ENCODE measurements at places on chromosomes 2 and 18. TPM values are rescaled to one million over a fixed set of nuclear protein-coding genes. Genes with fewer than 3 reads are reported as not detected.
A peak's percentile ranks its signal among the peaks of the same experiment; 100 is the strongest.

DNA sequence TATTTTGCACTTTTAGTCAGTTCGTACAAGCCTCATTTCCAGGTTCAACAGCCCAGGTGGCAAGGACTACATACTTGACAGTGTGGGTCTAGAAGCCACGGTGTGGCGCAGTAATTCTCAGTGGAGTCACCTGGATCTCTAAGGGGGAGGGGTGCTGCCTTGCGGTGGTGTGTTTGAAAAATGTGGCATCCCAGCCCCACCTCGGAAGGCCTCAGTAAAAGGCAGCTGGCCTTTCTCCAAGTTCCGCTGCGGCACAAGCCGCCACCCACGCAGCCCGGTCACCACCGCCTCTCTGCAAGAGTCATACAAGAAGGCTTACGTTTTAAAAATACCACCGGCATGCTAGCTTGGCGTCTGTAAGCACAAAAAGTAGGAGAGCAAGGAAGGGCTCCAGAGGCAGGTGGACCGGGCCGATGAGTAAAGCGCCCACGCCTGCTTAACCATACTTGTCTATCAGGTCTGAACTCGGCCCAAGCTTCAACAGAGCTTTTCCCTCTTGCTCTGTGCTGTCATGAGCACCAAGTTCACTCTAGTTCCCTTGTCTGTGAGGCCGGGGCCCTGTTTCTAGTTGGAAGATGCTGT, 49.5 kb downstream of the SPRED2 start:
- DNase-seq: peak; percentile 16

DNA sequence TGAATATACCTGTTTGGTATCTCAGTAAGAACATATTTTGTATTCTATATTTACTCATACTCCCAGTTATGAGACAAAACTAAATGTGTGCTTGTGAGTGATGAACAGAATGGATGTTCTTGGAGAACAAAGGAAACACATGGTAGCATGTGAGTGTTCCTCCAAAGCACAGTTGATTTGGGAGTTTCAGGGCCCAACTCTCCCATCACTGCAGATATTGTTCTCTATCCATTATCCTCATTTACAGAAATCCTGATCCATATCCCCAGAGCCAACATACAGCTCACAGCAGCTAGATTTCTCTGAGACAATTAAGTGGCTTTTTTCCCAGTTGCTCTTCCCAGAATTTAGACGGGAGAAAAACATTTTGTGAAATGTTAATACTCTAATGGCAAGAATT, 75.6 kb upstream of the MAPRE2 start:
- peak; percentile 40 for DNase-seq

KCNK3 gene
- not detected for total RNA-seq

DNA sequence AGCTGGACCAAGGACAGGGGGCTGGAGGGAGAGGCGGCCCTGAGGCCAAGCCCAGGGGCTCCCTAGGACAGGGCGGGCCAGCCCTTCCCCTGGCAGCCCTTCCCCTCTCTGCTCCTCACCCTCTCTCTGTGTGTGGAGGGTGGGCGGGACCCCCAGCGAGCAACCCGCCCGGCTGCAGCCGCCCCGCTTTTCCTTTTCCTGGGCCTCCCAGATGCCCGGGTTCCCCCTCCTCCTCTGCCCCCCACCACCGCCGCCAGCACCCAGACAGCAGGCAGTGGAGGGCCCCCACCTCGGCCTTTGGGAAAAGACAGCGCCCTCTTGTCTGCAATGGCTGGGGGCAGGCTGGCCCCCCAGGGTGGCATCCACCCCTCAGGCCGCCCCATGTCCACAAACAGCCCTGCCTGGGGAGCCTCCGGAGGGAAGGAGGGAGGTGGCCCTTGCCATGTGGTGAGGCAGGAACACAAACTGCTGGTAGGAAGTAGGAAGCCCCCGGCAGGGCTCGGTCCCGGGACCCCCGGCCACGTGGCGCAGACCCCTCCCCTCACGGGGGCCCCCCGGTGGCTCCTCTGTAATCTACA, 135.1 kb upstream of the CTDP1 start:
- no peak for DNase-seq

SNORC gene
- total RNA-seq: 1.1 TPM

DARS1 gene
- 145 TPM for total RNA-seq

DNA sequence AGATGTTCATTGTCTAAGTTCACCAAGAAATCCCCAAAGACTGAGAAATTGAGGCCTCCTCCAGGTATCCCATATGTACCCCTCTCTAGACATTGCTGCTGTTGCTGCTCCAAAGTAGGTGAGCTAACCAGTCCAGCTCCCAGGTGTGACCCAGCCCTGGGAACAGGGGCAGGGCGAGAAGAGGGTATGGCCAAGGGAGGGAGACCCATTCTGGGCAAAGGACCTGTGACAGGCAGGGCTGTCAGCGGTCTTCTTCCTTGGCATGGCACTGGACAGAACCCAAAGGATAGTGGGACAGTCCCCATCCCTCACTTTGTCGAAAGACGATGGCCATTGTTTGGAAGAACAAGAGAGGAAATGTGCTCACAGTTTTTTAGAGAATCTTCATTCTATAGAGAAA, 7.2 kb upstream of the INO80C start:
- no peak for DNase-seq

TSPYL6 gene
- not detected for total RNA-seq

GRCh38 chr2:109266998-109267854, 138.2 kb downstream of the SH3RF3 start:
- DNase-seq: no peak

DNA sequence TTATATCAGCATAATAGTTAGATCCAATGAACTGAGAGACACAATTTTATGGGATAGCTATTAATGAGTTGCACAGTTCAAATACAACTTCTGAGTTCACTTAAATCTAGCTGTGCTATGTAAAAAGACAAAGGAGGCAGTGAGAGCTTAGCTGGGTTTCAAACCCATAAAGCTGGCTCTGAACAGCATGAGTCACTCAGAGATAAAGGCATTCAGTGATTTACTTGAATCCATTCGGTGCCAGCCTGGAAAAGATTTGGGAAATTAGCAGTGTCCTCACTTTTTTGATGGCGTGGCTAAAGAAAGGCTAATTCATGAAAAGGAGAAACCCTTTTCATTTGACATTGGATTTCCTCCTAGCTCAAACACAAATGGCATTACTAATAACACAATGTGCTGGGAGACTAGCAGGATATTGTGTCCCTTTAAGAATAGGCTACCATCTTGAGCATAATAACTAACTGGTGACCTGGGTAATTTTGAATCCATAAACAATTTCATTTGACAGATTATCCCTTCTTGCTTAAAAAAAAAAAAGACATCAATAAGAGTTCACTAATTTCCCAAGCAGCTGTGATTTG, 98.4 kb upstream of the NEUROD1 start:
- DNase-seq: peak; percentile 92

DNA sequence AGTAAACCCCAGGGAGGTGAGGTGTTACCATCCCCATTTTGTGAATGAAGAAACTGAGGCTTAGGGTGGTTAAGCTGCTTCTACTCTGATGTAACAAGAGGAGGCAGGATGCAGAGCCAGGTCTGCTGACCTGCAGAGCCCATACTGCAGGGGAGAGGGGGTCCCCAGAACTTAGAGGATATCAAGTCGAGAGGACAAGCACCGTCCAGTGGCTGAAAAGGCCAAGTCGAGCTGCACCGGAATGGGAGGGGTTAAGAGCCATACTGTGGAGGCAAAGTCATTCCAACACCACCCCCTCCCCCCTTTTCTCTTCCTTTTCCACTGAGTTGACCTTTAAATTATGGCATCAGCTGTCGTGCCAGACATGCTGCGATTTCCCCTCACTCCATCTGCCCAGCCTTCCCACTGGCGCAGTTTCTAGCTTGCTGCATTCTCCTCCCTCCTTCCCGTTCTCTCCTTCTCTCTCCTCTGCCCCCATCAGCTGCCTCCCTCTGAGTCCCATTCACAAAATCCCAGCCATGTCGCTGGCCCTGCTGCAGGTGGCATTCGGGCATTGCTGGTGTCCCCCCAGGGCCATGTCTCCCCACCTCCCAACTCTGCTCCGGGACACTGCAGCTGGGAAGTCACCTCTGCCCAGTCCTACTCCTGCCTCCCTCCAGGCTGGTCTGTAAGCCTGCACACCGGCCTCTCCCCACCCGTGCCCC, 346.9 kb downstream of the DYSF start:
- no peak for DNase-seq

DNA sequence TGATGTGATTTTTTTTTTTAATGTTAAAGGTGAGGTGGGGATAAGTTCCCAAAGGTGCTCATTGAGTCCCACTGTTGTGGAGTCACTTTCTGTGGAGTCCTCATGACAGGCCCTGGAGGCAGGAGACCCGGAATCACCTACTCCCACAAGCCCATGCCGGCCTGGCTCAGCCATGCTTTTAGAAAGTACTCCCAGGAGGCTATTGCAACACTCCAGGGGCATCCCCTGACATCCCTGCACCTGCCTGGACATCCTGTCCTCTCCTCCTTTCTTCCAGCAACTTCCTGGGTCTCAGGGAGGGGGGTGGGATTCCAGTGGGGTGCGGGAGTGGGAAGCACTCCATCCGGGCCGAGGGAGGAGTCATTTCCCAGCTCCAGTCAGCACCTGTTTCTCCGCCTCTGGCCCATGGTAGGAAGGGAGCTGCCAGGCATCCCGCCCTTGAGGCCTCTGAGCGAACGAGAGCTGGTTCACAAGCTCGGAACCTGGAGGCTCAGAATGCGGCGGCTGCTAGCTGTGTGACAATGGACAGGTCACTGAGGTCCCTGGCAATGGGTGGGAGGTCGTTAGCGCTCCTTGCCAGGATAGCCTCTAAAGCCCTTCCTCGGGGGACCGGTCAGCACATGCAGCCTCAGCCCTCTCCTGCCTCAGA, 163.9 kb upstream of the ID2 start:
- DNase-seq: no peak

DNA sequence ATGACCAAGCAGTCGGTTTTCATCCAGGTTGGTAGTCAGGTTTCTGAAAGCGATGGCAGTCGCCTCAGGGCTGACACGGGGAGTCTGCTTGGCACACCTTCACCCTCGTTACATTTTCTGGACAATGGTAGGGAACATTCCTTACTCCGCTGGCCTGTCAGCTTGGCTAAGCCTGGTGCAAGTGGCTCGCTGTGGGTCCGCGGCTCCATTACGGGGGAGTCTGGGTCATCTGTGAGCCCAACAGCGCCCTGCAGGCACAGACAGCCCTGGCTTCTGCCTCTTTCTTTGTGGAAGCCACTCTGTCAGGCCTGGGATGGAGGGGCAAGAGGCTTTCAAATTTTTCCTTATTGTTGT, 95.6 kb downstream of the HDAC4 start:
- DNase-seq: no peak

GRCh38 chr18:58490238-58490637, 138.7 kb downstream of the ALPK2 start:
- DNase-seq: no peak

- no peak for DNase-seq
These were observed 267.1 kb downstream of the ACTR3 start for GRCh38 chr2:114157057-114157385.

GRCh38 chr2:51919395-51919794, 887.5 kb upstream of the NRXN1 start:
- DNase-seq: no peak

DNA sequence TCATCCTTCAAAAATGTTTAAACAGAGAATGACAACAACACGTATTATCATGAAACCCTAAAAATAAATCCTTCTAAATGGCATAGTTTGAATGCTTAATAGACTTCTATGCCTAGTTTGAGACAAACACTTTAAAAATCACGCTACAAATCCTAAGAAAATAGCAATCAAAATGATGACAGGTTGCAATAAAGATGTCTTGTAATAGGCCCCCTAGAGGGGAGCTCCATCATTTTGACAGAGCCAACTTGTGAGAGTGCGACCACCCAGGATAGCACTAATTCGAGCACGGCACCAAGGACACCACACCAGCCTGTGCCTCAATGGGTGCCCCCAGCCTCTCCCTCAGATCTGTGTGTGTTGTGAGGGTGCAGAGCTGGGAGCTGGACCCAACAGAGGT, 241.3 kb upstream of the PXDN start:
- DNase-seq: no peak

GRCh38 chr2:153532140-153532539, 53.6 kb upstream of the RPRM start:
- no peak for DNase-seq

UGT1A8 gene
- not detected for total RNA-seq
